ENCODE measurements at places on chromosomes 1 and 21.

DNA sequence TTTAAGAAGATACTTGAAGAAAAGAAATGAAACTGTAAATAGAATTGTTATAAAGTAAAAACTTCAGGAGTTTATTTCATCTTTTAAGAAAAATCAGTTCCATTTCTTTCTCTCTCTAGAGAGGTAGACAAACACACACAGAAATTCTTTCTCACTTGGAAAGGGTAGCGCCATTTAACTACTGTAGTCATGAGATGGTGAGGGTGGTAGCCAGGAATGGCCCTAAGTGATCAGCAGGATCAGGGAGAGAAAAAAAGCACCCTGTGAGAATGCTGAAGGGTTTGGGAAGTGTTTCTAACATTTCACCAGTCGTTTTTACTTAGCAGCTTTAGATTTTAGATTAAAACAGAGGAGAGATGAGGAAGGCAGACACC is 205.7 kb upstream of the RUNX1 start:
- DNase-seq = no peak

GRCh38 chr1:156246781-156247459 is 936 bp downstream of the PAQR6 start:
- no peak for DNase-seq

DNA sequence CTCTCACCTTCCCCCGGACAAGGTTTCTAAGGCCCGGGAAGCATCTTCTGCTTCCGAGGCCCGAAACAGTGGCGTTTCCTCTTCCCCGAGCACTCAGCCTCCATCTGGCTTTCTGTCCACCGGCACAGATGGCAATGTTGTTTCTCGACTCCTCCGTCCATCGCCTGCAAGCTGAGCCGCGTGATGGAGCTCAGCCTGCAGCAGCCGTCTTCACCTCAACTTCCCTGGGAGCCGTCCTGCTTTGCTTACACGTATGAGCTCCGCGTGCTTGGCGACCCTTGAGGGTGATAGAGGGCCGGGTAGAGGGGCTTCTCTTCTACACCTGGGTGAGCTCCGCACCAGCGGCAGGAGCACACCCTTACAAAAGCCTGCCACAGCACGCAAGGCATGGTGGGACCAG is 80.4 kb downstream of the AJAP1 start:
- DNase-seq = no peak

GRCh38 chr1:54173681-54174080 is 20.9 kb upstream of the CDCP2 start:
- DNase-seq = no peak

- no peak for DNase-seq
Observed at GRCh38 chr1:2778220-2778592, 23.3 kb downstream of the TTC34 start.

- no peak for DNase-seq
Observed at GRCh38 chr1:211118407-211119102, 15.4 kb downstream of the KCNH1 start.

GRCh38 chr1:11560061-11560460 is 81.1 kb downstream of the DISP3 start:
- no peak for DNase-seq

DNA sequence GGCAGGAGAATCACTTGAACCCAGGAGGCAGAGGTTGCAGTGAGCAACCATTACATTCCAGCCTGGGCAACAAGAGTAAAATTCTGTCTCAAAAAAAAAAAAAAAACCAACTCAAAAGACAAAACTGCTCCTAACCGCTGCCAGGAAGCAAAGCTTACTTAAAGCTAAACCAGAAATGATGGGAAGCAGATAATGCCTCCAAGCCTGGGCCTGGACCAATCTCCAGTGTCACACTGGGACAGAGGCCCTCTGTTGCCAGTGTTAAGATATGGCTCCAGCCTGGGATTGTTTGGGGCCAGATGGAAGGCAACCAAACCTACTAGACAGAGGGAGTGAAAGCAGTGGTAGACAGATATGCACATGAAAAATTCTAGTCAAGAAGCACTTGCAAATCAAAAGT is 36.9 kb downstream of the NSL1 start:
- DNase-seq = no peak

- DNase-seq = peak; percentile 98
Observed at GRCh38 chr1:201461645-201462441, 7.1 kb downstream of the PHLDA3 start.

DNA sequence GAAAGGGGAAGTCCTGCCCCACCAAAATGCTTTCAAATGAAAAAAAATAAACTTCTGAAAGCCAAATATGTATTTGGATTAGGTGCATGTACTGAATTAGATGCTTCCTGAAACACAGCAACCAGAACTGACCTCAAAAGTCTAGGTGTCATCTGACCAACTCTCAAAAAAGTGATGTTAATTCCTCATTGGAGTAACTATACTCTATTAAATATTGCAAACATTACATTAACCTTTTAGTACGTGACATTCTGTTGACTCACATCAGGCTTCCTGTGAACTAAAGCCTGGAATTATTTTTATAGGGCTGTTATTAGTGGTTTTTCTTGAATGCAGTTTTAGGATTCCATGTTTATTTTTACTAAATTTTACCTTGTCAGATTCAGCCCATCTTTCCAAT is 73.5 kb downstream of the ASTN1 start:
- no peak for DNase-seq

- DNase-seq = peak; percentile 39
Observed at GRCh38 chr1:153677718-153678518, 570 bp upstream of the NPR1 start.

- no peak for DNase-seq
Observed at GRCh38 chr1:248837045-248837780, 811 bp upstream of the ZNF672 start.

- peak; percentile 50 for DNase-seq
Observed at GRCh38 chr21:38950435-38951094, 144.8 kb downstream of the ETS2 start.

GRCh38 chr1:46412893-46413595 is 18.9 kb downstream of the FAAH start:
- DNase-seq = no peak

GRCh38 chr1:168987330-168987729 is 119.2 kb upstream of the ATP1B1 start:
- DNase-seq = no peak

DNA sequence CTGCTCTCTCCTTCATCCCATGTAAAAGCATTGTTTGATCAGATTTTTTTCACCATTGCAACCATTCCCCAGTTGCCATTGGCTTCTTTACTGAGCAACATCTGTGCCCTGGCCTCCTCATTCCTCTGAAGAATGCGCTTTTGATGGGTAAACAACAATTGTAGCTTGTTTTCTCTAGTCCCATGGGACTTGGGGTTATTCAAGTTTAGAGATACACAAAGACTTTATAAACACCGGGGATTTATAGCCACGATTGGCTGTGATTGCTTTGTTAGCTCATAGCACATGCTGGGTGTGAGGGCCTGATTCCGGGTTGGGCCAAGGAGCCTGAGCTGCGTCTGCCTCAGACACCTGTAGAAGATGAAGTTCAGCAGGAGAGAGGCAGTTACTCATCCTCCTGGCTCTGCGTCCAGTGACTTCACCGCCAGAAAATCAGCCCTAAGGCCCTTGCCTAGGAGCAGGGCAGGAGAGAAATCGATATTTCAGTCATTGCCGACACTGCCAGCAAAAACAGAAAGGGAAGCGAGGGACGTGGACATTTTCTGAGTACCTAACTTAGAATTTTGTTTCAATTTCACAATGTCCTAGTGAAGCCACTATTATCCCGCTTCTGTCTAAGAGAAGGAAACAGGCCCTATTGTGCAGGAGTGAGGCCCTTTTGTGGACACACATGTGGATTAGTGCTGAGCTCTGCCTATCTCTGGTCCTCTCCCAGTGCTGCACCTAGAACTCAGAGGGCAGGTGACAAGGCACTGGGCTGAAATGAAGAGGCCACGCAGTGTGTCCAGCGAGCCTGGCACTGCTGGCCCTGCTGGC is 159.8 kb upstream of the USP24 start:
- DNase-seq = no peak

GRCh38 chr1:235887676-235888075 is 21.0 kb upstream of the LYST start:
- no peak for DNase-seq

DNA sequence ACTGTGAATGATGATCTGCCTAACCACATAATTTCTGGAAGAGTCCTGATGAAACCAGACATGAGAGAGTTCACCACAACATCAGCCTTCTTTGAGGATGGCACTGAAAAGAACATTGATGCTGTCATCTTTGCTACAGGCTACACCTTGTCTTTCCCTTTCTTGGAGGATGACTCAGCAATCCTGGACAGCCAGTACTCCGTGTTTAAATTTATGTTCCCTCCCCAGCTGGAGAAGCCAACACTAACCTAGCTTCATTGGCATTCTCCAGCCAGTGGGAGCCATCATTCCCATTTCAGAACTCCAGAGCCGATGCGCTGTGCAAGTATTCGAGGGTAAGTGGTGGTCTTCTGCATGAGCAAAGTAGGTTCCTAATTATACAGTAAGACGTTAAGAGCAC is 164.1 kb upstream of the POGK start:
- DNase-seq = no peak

GRCh38 chr1:35725596-35725995 is 6.9 kb upstream of the C1orf216 start:
- DNase-seq = no peak

DNA sequence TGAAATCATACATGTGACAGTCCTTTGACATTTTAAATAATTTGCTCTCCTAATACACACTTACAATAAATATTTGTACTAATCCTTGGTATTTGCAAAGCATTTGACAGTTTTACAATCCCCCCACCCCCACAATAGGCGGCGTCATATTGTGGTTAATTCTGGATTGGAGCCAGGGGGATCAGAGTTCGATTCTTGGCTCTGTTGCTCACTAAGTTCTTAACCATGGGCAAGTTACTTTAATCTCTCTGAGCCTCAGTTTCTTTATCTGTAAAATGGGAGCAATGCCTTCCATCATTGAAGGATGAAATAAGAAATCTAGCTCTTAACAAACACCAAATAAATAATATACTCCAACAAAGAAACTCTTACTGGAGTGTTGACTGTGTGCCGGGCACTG is 23.8 kb downstream of the CACNA1S start:
- DNase-seq = no peak

DNA sequence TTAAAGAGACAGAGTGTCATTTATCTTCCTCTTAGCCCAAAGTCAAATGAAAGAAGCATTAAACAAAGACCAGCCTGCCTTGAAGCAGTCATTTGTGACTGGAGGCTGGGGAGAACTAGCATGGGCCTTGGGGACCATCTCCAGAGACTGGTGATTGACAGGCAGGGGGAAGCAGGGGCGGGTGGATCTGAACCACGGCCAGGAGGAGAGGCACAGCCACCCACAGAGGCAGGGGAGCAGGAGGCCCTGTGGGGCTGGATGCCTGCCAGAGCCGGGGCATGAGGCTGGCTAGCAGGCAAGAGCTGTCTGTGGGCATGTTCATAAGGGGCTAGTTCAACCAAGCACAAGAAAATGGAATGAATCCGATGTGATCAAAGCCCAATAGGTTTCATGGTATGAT is 73.9 kb downstream of the PLXNA2 start:
- no peak for DNase-seq

DNA sequence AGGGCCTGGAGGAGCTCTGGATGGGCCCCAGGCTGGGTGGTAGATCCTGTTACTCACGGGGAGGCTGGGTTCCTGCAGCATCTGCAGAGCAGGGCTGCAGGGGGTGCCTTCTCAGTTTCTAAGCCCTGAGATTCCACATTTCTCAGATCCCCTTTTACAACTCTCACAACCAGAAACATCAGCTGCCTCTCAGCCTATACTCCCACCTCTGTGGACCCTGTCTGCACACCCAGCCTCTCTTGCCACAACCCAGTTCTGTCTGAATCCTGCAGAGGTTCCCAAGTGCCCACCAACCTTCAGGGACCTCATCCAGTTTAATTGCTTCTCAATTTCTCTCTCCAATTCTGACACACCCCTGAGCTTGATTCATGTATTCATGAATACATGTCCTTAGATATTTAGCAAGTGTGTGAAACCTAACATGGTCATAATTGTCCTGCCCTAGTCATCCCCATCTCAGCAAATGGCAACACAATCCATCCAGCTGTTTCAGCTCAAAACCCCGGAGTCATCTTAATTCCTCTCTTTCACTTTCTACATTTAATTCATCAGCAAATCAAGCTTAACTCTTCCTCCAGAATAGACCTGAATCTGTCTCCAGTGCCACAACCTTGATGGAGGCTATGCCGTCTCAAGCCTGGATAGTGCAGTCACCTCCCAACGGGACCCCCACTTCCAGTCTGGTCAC is 57.0 kb upstream of the NEK2 start:
- no peak for DNase-seq

GRCh38 chr1:92563457-92564216 is 76.9 kb upstream of the GFI1 start:
- no peak for DNase-seq

- DNase-seq = peak; percentile 95
Observed at GRCh38 chr21:42939582-42940413, 14.4 kb upstream of the ERVH48-1 start.

DNA sequence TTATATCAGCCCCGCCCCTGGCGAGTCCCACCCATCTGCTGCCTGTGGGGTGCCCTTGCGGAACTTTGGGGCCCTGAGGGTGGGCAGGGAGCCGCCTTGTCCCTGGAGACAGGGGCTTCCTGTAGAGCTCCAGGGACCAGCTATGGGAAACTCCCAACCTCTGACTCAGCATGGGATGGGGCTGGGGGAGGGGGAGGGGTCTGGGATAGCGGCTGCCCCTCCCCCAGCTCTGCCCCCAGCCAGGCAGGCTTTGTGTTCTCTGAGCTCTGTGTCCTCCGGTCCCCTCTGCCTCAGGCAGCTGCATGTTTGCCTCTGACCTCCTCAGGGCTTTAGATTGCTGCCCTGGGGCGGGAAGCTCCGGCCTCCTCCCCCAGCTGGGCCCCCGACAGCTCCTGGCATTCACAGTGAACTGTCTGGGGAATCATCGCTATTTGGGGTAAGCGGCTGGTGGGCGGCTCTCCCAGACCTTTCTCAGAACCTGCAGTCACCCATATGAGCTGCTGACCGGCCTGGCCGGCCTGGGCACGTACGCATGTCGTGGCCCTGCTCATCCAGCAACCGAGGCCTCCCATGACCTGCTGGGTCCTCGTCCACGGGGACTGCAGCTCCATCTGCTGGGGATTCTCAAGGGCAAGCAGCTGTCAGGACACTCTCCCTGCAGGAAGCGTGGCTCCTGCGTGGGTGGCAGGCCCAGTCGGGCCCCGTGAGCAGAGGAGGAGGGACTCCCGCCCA is 17.1 kb downstream of the ARHGEF16 start:
- DNase-seq = peak; percentile 69

DNA sequence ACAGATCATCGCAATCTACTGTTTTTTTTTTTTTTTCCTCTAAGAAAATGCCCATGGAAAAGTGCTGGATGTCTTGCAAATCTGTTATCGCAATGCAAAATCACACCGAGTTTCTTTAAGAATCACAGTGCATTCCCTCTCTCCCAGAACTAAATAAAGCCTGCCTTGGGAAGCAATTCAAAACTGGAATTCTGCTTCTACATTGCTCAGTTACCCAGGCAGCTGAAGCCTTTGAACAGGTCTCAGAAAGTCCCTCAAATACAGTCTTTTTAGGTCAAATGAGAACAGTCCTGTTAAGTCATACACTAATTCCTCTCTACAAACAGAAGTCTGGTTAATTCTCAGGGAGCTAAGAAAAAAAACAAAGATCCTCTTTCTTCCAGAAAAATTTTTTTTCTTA is 46.3 kb downstream of the SLC30A10 start:
- DNase-seq = no peak
